ENCODE measurements at places on chromosomes 1 and 21. TPM values are rescaled to one million over a fixed set of nuclear protein-coding genes. Genes with fewer than 3 reads are reported as not detected.

The ACTA1 gene
- 16.2 TPM for total RNA-seq

DNA sequence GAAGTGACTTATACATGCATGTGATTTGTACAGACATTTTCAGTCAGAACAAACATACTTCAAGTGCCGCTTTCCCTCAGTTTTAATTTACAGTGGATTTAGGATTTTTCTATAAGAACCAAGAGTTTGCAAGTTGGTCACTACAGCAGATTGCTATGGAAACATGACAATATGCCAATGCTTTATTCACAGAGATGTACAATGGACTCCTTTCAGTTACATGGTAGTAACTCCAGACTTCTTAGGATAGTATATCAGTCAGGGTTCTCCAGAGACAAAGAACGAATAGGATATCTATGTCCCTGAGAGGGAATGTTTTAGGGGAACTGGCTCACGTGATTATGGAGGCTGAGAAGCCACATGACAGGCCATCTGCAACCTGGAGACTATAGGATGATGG lies 27.4 kb downstream of the IFI44 start:
- DNase-seq, result no peak

- DNase-seq, result no peak
Observed at GRCh38 chr1:156356262-156356874, 12.6 kb upstream of the RHBG start.

DNA sequence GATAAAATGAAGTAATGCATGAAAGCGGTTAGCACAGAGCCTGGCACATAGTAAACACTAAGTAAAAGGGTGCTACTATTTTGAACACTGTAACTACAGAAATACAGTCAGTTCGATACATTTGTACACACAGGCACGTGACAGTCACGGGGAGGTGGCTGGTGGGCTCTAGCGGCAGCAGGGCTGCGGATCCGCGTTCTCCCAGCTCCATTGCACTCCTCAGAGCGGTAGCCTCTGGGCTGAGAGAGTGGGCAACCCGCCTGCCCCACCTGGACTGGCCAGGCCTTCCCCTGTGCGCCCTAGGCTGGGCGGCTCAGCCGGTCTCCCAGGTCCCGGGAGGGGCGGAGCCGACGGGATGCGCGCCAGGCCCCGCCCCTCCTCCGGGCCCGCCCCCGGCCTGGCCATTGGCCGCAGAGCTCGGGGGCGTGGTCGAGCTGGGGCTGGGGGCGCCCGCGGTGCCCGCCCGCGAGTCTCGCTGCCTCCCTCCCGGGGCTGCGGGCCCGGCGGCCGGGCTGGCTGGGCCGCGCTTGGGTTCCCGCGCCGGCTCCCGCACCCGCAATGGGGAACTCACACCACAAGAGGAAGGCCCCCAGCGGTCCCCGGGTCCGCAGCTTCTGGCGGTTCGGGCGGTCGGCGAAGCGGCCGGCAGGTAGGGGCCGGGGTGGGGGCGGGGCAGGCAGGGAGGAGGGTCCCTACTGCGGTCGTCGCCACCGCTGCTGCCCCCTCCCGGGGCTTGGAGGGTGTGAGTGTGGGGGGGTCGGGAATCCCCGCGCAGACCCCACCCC lies 51.2 kb upstream of the SYNC start:
- DNase-seq, result peak; percentile 26

- no peak for DNase-seq
Observed at GRCh38 chr1:236370420-236370819, 23.7 kb upstream of the EDARADD start.

DNA sequence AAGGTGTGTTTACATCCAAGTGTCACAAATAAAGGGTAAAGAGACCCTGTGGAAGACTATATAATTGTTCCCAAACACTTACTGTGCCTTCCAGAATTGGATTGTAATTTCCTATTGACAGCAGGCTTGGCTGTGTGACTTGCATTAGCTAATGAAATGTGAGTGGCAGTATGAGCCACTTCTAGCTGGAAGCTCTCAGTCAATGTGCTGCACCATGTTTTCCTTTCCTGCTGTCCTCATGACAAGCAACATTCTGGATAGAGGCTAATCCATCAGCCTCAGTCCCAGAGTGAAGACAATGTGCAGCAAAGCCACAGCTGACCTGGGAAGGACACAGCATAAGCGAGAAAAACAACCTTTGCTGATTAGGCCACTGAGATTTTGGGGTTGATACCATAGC lies 5.9 kb upstream of the FOXJ3 start:
- DNase-seq, result no peak

The PPOX gene
- total RNA-seq, result 17.0 TPM

DNA sequence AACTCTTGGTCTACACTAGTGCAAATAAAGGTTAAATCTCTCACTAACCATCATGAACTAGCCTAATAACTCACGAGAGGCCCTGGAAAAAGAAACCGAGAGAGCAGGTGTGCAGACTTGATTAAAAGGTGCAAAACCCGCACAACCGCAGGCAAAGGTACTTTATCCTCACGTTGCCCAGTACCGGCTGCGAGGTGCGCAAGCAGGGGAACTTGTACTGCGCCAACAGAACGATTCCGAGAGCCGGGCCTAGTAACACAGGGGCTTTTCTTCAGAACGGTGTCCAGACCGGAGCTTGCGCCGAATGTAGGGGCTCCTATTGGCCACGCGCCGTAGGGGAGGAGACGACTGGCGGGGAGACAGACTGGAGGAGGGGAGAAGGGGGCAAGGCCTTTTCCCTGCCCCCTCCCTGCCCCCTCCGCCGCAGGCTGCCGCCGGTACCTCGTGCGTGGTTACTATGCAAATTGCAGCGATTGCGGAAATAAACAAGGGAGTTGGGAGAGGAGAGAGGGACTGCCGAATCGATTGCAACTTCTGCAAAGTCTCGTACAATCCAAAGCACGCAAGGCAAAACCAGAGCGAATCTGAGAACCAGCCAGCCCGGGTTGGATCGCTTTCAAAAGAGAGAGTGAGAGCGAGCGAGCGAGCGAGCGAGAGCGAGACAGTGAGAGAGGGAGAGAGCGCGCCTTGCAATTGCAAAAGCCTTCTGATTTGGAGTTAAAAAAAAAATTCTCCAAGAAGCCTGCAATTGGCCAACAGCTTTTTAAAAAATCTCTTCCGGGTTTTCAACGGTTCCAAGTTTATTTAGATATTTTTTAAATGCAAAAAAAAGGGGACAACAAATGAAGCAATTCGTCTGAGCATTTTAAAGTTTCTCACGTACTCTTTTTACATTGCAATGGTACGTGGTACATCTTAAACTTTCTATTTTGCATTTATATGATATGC lies 5.4 kb upstream of the NFIA start:
- peak; percentile 70 for DNase-seq

DNA sequence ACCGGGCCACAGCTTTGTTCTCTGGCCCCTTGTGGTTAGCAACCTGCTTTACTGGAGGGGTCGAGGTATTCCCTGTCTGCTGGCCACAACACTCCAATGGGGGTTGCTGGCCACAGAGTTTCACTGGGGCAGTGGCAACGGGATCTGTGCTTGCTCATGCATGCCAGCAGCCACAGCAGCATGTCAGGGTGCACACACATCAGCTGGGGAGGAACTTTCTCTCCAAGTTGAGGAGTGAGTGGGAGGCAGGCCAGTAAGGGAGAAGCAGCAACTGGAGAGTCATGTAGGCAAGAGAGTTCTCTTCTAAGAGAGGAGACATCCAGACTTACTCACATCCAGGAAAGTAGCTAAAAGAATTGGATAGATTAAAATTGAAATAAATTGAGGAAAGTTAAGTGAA lies 38.0 kb downstream of the SAMD13 start:
- DNase-seq, result peak; percentile 53

GRCh38 chr1:228849011-228849541 lies 113.8 kb downstream of the RHOU start:
- no peak for DNase-seq

The FAM229A gene
- 3.5 TPM for total RNA-seq

The E2F2 gene
- not detected for total RNA-seq

The SAMD11 gene
- total RNA-seq, result 9.5 TPM

GRCh38 chr1:24558902-24559791 lies 3.3 kb downstream of the NCMAP start:
- peak; percentile 67 for DNase-seq

DNA sequence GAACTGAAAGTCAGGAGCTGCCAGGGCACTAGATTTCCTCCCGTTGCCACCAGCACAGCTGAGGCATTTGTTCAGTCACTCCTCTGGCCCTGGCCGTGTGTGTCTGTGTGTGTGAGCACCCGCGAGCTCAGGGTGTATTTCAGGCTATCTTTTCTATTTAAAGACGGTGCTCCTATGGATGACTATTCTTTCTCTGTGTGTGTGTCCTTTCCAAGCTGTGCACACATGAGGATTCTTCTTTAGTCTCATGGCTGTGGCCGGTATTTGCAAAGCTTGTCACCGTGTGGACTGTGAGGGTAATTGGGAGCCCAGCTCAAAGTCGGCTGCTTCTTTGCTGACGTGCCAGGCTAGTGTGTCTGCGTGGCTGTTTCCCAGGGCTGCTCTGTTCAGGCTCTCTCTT lies 3.0 kb upstream of the KCND3 start:
- no peak for DNase-seq

DNA sequence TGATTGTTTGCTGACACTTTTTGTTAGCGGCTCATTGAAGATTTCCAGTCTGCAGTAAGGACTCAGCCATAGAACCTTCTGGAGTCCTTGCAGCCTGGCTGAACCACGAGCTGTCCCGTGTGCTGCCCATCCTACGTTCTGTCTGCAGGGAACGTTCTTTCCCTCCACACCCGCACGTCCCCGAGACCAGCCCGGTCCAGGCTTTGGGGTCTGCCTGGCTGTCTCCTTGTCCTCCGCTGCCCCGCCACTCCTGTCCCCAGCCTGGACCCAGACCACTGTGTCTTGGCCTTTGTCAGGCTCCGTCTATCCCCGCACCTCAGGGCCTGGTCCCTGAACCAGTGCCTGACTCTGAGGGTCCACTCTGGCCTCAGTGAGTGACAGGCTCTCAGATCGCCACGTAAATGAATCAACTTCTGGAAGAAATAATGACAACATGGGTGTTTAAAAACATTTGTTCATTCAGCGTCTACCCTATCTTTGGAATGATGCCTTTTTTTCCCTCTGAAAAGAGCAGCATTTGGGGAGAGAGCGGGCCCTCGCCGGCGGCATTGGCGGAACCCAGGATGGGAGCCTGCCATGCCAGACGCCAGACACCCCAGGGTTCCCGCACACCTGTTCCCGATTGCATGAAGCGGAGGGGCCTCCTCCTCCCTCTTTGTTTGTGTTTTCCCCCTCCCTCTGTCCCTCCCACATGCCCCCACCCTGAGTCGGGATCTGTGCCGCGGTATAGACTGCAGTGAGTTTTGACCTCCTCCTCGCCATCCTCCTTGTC lies 43.9 kb upstream of the C1orf174 start:
- DNase-seq, result no peak

The RNF186 gene
- not detected for total RNA-seq

- no peak for DNase-seq
Observed at GRCh38 chr1:202802998-202803932, 5.0 kb downstream of the KDM5B start.

GRCh38 chr1:11158291-11158690 lies 30.9 kb upstream of the ANGPTL7 start:
- no peak for DNase-seq

The HPCAL4 gene
- total RNA-seq, result 0.20 TPM

DNA sequence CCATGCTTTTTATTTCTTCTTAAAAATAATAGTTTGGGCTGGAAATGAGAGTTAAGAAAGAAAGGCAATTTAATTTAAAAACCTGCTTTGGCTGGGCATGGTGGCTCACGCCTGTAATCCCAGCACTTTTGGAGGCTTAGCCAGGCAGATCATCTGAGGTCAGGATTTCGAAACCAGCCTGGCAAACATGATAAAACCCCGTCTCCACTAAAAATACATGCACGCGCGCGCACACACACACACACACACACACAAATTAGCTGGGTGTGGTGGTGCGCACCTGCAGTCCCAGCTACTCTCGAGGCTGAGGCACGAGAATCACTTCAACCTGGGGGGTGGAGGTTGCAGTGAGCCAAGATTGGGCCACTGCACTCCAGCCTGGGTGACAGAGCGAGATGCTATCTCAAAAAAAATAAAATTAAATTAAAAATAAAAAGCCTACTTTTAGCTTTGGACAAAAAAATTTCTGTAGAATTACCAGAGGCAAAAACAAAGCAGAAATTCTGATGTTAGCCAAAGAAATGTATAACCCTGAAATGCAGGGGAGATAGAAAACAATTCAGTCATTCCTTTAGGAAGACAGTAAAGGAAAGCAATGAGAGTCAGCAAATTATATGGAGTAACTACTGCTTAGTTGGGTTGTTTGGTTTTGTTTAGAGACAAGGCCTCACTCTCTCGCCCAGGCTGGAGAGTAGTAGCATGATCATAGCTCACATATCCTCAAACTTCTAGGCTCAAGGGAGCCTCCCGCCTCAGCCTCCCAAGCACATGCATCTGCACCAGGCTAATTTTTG lies 15.7 kb upstream of the IPP start:
- DNase-seq, result no peak

The PTPRC gene
- total RNA-seq, result 0.20 TPM

The PLA2G5 gene
- total RNA-seq, result not detected

The SETSIP gene
- not detected for total RNA-seq

The ADAMTS1 gene
- total RNA-seq, result 141 TPM

- no peak for DNase-seq
Observed at GRCh38 chr21:33020558-33021100, 5.1 kb upstream of the OLIG2 start.

The RHBG gene
- not detected for total RNA-seq

DNA sequence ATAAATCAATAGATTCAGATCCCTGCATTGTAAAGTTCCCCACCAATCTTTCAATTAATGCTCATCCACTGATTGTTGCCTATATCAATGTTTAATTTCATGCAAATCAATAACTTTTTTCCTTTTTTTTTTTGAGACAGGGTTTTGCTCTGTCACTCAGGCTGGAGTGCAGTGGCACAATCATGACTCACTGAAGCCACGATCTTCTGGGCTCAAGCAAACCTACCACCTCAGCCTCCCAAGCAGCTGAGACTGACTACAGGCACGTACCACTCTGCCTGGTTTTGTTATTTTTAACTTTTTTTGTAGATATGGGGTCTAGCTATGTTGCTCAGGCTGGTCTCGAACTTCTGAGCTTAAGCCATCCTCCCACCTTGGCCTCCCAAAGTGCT lies 25.7 kb downstream of the DIO1 start:
- no peak for DNase-seq

The FALEC gene
- 0.43 TPM for total RNA-seq

DNA sequence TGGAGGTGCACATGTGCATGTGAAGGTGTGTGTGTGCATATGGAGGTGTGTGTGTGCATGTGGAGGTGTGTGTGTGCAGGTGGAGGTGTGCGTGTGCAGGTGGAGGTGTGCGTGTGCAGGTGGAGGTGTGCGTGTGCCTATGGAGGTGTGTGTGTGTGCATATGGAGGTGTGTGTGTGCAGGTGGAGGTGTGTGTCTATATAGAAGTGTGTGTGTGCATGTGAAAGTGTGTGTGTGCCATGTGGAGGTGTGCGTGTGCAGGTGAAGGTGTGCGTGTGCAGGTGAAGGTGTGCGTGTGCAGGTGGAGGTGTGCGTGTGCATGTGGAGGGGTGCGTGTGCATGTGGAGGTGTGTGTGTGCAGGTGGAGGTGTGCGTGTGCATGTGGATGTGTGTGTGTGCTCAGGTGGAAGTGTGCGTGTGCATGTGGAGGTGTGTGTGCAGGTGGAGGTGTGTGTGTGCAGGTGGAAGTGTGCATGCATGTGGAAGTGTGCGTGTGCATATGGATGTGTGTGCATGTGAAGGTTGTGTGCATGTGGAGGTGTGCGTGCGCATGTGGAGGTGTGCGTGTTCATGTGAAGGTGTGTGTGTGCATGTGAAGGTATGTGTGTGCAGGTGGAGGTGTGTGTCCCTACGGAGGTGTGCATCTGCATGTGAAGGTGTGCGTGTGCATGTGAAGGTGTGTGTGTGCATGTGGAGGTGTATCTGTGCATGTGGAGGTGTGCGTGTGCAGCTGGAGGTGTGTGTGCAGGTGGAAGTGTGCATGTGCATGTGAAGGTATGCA lies 13.5 kb downstream of the C1orf74 start:
- DNase-seq, result no peak

Data from astrocyte (in vitro differentiated cells and primary cell).